ENCODE measurements at places on chromosomes 6 and 20.

DNA sequence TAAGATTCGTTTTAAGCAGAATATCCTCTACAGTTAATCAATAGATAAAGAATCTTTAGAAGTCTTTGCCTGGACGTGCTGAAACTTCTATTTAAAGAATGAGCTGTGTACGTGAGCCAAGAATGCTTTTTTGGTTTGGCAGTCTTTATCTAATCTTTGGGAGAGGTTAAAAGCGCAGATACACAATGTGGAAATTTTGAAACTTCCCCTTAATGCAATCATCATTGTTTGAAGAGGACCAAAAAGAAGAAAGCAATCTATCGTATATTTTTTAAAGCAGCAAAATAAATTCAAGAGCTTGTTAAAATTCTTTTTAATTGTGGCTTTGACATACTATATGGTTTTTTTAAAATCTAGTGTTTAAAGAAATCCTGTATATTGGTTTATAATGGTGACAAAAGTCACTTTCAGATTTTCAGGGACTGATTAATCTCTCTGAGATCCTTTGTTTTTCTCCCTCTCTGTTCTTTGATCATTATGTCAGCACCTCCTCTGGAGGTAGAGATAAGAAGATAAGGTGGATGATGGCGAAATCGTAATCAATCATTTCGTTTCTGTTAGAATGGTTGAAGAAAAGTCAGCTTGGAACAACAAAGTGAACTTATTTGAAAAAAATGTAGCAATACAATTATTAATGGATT, 92.1 kb upstream of the FAM184A start:
- no peak for DNase-seq

DNA sequence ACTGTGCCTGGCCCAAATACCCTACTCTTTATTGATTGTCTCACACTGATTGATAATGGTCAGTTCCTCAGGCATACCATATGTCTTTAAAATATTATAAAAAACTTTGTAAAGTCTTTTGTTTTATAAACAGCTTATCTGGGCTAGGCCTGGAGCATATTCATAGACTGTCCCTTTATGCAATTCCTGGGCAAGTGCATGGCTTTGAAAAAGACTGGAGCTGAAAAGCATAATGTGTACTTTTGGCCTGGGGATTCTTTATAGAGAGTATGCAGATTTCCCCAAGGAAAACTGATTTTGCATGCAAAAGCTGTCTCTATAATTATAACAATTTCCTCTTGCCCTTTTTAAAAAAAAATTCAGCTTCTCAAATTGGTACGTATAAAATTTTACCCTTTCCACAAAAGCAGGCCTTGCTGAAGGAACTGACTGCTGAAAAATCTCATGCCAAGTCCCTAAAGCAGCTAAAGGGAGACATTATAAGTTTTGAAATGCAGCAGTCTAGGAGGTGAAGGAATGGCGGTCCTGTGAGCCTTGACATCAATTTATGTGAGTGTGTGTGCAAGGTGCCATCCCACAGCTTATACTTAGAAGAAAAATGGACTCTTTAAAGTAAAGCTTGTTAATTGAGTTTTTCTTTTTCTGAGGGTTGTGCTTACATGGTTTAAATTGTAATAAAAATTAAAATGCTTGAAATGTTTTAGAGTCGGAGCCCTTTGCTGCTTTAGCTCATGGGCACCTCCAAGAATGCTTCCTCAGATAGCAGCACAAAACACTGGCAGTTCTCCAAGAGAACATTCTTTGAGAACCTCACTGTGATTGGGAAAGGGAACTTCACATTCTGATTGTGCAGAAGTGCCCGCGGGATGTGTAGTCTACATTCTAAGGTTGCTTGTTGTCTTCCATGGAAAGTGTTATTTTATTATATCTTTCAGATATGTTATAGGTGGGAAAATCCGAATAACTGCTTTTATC, 43.9 kb downstream of the PLCB4 start:
- DNase-seq: peak; percentile 74

DNA sequence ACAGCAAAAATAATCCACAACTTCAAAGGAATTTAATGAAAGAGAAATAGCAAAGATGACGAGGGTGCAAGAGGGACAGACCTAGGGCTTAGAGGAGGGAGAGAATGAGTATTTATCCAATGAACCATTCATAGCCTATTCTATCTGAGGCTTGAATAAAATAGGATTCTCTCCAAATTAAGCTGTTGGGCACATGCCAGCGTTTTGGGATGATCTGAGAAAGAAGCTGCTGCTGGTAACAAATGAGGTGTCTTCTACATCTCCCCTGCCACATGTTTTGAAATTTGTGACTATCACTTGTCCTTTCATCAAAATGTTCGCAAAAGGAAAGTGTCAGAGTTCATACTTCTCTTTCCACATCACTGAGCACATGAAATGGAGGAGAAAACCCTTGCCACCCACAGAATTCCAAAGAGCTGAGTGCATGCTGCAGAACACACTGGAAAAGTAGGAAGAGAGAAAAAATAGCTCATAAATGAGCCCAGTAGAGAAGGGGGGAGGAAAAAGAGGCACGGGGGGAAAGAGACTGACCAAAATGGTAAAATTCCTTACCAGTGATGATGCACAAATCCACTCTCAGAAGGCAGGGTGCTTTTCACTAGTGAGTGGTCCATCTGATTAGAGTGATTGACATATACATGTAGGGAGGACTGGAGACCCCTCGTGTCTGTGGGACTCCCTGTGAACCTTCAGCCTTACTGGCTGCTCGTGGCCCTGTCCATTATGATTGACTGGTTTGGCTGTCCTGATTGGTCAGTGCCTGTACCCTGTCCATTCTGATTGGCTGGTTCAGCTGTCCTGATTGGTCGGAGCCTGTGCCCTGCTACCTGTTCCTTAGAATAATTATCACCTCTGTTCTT, 180.5 kb downstream of the OGFRL1 start:
- peak; percentile 94 for DNase-seq

DNA sequence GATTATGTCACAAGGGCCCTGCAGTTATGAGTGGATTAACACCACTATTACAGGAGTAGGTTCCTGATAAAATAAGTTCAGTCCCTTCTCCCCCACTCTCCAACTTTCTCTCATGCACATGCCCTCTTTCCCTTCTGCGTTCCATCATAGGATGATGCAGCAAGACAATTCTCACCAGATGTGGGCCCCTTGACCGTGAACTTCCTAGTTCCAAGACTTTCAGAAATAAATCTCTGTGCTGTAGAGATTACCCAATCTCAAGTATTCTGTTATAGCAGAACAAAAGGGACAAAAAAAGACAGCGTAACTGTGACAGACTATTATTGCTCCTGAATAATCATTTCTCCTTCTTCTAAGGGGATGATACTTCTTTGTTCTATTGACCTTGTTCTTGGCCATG, 33.8 kb upstream of the TMEM244 start:
- DNase-seq: no peak

DNA sequence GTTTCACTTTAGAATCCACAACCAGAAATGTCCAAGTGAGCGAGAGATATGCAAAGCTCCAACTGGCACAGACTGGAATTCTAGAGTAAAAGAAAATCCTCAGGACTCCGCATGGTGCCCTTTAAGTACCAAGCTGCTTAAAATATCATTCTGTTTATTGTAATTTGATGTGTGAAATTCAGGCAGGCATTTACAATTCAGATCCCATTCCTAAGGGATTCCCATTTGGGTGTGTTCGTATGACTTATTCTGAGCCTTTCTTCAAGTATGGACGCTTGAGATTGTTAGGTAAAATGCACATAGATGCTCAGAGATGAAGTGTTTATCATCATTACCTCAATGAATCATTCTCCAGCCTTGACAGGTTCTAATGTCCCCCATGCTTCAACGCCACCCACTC, 99.3 kb upstream of the EEF1E1 start:
- DNase-seq: no peak
